Large intestine (tissue), 12 donors: ENCODE measurements at places on chromosomes 12 and 14. TPM values are rescaled to one million over a fixed set of nuclear protein-coding genes. Genes with fewer than 3 reads are reported as not detected.

DNA sequence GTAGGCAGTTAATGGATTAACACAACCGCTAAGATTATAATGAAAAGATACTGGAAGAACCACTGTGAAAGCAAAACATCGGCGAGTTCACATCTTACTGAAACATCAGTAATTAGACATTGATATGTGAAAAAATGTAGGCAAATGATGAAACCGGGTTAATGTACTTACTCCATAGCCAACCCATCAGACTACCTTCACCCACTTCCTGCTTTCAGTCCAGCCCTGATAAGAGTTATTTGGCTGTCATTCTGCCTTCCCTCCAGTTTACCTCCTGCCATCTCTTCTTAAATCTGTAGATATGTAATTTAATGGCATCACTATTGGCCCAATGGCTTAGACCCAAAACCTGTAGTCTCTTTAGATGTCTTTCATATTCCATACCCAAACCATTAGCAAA lies 46.0 kb upstream of the LGR5 start:
- no peak for DNase-seq

DNA sequence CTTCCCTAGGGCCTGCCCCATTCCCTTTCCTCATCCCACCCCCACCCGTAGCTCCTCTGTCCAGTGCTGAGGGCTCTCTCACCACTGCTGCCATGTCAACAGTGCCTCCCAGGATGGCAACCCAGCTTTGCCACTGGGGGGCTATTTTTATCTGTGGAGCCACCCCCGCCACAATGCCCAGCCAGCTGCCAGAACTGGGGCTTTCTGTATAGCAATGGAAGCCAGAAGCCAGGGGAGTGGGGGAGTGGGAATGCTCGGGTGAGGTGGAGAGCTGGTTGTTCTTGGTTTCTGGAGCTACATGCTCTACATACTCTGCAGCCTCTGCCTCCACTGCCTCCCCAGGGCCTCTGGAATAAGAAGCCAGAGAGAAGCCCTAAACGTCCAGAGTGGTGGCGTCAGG lies 8.9 kb downstream of the PDE1B start:
- no peak for DNase-seq

DNA sequence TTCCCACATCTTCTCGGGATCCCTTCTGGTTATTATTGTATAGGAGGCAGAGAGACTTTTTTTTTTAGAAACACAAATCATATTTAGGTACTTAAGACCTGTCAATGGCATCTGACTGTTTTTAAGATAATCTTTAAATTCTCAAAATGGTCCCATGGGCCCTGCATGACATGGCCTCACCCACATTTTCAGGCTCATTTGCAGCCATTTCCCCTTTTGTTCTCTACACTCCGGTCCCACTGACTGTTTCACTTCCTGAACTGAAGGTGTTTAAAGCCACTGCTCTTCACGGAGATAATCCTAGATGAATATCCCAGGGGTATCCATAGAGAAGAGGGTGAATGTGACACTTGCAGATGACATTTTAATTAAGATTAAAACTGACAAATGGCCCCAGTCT lies 12.3 kb upstream of the C12orf71 start:
- no peak for DNase-seq

Gene CMKLR1
- polyA plus RNA-seq = 3.4 TPM

Gene ABCC9
- polyA plus RNA-seq = 7.4 TPM

GRCh38 chr12:29428633-29429032 lies 47.7 kb upstream of the ERGIC2 start:
- peak; percentile 60 for DNase-seq

Gene KRT6C
- not detected for polyA plus RNA-seq

DNA sequence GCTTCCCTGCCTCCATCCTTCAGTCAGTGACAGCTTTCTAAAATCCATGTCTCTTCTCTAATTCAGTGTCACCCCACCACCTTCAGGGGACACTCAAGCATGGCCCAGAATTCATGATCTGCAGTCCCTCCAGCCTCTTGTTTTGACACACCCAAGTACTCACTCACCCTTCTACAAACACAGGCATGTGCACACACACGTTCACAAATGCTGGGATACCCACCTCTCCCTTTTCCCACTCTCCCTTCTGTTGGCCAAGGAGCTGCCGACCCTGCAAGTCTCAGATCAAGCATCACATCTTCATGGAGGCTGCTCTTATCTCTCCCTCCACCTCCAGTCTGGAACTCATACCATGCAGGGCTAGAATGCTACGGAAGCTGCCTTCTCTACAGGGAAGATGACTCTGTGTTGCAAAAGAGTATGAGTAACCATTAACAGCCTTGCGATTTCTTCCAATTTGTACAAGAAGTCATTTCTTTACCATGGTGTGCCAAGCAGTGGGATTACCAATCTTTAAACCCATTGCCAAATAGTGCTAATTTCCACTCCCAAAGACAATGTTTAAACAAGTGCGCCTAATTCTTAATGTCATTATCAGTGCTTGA lies 196.1 kb downstream of the BCL11B start:
- no peak for DNase-seq

DNA sequence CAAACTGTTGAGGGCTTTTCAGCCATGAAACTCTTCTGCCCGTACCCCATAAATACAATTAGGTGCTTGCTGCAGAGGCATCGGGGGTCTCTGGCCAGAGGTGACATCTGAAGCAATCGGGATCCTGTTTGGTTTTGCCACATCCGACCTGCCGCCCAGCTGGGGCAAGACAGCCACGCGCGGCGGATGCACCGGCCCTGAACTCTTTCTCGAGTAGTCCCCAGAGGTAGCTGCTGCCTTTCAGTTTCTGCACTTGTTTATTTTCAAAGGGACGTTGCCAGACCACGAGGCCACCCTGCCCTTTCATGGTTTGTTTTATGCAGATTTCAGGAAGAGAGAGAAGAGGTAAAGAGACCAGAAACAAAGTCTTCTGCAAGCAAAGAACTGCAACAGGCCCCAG lies 10.6 kb upstream of the MLXIP start:
- DNase-seq = no peak

Gene IKZF4
- 13.5 TPM for polyA plus RNA-seq

- no peak for DNase-seq
Measured at GRCh38 chr14:90168425-90169105, 87.8 kb upstream of the PSMC1 start.

DNA sequence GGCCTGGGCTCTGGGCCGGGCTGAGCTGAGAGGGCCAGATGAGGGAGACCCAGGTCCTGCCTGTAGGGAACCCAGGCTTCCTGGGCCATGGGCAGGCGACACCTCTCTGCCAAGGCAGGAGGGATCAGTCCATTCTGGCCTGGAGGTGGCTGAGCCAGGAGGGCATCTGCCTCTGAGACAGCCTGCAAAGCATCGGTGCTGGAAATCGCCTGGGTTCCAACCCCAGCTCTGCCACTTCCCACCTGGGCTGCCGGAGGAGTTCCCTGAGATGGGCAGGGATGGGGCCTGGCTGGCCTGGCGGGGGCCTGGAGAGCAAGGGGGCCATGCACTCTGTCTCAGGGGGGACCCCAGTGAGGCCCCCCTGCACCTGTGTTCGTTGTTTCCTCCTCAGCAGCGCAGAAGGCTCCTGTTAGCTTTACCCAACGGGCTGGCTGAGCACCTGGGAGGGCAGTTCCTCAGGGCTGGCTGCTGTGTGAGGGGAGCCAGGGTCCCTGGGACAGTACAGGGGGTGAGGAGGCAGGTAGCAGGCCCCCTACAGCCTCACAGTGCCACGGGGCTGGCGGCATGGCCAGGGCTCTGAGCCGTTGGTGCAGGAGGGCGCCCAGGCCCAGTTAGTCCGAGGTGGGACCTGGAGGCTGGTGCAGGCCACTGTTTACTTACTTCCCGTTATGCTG lies 50.5 kb downstream of the KIF26A start:
- DNase-seq = no peak

- DNase-seq = no peak
Measured at GRCh38 chr12:1650260-1650977, 21.4 kb downstream of the WNT5B start.

Gene CCDC196
- 0.72 TPM for polyA plus RNA-seq

DNA sequence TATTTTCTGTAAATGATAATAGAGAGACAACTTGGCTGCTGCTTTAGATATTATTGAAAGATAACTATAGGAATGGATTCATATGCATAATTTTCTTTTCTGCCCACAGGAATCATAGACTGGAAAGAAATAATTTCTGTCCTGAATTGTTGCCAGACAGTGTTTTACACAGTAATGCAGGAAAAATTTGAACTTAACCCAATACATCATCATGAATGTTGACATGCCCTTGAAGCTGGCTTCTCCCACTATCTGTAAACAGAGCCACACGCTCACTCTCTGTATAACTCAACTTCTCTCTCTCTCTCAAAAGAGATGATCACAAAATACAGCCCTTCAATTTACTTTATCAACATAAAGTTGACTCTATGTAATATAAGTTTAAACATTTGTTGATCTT lies 56.6 kb downstream of the PAX9 start:
- no peak for DNase-seq

- no peak for DNase-seq
Measured at GRCh38 chr14:29773990-29774389, 153.7 kb downstream of the PRKD1 start.

- peak; percentile 23 for DNase-seq
Measured at GRCh38 chr12:4809449-4810218, 89.4 kb downstream of the GALNT8 start.

GRCh38 chr12:92513231-92513730 lies 189.5 kb upstream of the PLEKHG7 start:
- no peak for DNase-seq

Gene PPFIA2
- polyA plus RNA-seq = 2.4 TPM
